ENCODE measurements at places on chromosomes 7 and 10.

DNA sequence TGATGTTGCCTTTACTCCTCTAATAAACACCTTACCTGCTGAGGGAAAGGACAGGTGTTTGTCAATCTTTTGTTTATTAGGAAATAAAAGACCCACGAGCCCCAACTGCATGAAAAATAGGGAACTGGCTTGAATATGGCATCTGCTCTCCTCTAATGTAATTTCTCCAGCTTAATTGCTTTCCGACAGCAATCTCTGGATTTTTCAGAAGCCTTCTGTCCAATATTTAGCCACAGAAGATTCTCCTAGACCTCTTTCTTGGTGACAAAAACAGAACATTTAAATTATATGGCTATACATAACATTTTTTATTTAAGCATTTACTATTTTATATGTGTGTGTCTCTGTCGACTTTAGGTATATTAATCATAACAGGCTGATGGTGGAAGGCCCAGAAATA is 317.4 kb upstream of the ADARB2 start:
- DNase-seq, result no peak

- no peak for DNase-seq
Observed at GRCh38 chr7:84105586-84105985, 89.0 kb downstream of the SEMA3A start.

GRCh38 chr10:132117146-132117545 is 51.4 kb downstream of the JAKMIP3 start:
- DNase-seq, result no peak

- DNase-seq, result no peak
Observed at GRCh38 chr10:49488056-49488717, 50.7 kb downstream of the ERCC6 start.

GRCh38 chr10:98202378-98202777 is 65.6 kb downstream of the LOXL4 start:
- DNase-seq, result no peak

GRCh38 chr10:48932831-48933664 is 6.6 kb downstream of the LRRC18 start:
- DNase-seq, result no peak

DNA sequence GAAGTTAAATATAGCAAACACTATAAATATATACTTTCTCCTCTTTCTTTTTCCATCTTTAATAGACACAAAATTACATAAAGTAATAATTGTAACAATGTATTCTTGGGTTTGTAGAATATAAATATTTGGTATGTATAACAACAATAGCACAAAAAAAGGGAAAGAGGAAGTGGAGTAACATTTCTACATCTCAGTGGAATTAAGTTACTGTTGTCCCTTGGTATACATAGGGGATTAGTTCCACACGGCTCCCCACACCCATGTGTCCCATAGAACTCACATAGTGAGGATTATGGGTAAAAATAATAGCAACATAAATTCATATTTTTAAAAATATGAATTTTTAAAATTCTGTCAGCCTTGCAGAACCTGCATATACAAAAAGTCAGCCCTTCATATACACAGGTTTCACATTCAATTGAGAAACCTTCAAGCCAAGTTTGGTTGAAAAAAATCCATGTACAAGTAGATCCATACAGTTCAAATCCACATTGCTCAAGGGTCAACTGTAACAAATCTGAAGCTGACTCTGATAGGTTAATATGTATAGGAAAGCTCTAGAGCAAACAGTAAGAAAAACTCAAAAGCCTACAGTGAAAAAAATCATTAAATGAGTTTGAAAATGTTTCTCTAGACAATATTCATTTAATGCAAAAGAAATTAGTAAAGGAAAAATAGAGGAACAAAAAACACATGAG is 92.4 kb downstream of the HYCC1 start:
- no peak for DNase-seq

GRCh38 chr10:63431962-63432797 is 33.6 kb downstream of the JMJD1C start:
- DNase-seq, result no peak

DNA sequence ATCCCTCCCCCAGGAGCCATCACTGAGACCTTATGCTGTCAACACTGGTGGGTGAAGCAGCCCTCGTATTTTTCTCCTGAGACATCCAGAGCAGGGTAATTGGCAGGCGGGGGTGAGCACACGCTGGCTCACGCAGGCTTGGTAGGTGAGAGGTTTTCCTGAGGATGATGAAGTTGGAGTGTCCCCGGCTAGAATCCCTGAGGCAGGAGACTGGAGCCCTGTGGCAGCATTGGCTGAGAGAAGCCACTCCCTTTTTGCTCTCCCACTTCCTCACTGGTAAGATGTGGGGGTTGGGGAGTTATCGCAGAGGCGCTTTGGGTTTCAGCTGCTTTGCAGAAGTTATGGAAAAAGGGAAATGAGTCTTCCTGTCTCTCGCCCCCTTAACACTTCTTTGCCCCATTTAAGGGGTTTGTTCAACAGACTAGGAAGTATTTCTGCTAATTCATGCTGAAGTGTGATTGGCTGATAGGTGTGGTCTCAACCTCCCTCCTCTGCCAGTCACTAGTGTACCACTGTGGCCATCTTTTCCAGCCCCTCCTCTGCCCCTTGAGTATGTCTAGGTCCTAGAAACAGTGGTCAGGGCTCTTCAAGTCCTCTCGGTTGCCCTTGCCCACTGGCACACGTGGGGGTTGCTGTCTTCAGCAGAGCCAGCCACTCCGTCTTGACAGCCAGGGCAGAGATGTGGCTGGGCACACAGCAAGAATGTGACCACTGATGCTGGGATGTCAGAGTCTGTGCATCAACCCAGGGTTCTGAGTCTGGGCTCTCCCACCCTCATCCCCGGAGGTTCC is 5.7 kb downstream of the ARPC1B start:
- DNase-seq, result peak; percentile 16

- DNase-seq, result no peak
Observed at GRCh38 chr7:35255443-35256255, 1.7 kb upstream of the TBX20 start.

GRCh38 chr10:488081-488932 is 201.2 kb downstream of the DIP2C start:
- DNase-seq, result no peak

DNA sequence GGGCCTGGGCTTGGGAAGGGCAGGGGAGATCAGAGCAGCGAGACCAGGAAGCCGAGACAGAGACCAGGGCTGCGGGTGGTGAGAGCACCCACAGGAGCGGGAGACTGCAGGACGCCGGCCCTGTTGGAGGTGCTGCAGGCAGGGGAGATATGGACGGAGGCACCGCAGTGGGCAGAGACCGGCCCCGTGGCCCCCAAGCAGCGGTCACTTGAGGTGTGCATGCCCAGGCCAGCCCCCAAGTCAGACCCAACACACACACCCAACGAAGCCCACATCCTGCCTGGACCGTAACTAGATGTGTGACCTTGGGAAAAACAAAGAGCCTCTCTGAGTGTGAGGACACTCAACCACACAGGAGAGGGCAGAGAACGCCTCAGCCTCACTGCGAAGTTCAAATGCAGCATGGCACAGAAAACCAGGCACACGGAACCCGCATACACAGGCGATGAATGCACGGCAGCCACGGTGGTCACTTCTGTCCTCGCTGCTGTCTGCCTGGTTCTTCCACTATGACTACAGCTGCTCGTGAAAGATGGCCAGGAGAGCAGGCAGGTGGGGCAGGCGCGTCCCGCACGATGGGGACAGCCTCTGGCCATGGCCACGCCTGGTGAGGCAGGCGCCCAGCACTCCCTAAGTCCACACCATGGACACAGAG is 214.7 kb downstream of the MAD1L1 start:
- DNase-seq, result no peak

- DNase-seq, result no peak
Observed at GRCh38 chr7:155533120-155533826, 13.1 kb downstream of the CNPY1 start.

DNA sequence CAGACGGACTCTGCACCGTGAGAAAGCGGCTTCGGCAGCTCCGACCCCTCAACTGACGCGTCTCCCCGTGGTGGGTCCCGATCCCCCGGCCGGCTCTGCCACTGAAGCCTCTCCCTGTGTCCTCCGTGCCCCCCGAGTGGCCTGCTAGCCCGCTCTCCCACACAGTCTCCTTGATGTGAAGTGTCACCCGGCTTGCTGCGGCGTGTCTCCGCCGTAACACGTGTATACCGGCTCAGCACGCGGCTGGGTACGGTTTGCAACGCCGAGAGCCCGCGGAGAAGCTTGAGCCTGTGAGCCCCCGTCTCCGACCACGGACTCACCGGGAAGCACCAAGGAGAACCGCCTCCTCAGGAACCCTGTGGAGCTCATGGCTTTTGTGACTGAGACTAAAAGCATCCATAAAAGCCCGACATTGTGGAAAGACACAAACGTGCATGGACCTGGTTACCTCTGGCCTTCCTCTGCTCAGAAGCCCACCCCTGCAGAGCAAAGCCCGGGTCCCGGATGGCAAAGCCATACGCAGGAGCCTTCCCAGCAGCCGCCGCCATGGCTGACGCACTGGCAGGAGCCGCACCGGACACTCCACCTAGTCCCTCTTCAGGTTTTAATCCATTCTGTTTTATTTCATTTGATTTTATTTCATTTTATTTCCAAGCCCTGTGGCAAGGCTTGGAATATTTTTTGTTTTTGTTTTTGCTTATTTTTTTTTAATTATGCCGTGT is 17.0 kb downstream of the PTPRN2 start:
- DNase-seq, result no peak

DNA sequence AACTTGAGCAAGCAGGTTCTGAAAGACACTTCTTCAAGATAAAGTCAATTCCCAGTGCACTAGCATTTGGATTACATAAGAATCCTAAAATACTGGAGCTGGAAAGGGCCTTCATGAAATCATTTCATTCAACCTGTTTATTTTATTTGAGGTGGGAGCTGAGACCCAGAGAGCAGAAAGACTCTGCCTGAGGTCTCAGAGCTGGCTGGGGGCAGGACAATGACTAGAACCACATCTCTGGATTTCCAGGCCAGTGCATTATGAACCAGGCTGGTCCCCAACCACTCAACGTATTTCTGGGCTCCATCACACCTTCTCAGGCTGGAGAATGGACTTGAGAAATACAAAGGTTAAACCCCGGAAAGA is 8.4 kb downstream of the ANXA11 start:
- no peak for DNase-seq

Data from amygdala (tissue), 56 donors.